RWPE2 (cell line): ENCODE measurements at places on chromosomes 6 and 20.

DNA sequence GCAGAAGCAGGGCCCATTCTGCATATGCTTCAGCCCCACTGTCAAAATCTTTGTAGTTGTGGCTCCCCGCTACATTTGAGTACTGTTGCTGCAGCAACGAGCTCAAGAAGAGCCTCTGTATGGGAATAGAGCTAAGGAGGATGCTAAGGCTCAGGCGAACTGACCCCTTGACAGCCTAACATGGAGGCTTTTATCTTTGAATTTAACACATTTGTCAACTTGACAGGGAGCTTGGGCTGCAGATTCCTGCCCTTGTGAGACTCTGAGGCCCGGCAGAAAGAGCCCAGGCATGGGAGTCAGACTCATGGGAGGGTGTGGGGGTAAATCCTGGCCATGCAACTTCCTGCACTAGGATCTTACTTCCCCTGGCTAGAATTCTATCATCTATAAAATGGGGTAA, 278.7 kb upstream of the CITED2 start:
- DNase-seq: no peak

DNA sequence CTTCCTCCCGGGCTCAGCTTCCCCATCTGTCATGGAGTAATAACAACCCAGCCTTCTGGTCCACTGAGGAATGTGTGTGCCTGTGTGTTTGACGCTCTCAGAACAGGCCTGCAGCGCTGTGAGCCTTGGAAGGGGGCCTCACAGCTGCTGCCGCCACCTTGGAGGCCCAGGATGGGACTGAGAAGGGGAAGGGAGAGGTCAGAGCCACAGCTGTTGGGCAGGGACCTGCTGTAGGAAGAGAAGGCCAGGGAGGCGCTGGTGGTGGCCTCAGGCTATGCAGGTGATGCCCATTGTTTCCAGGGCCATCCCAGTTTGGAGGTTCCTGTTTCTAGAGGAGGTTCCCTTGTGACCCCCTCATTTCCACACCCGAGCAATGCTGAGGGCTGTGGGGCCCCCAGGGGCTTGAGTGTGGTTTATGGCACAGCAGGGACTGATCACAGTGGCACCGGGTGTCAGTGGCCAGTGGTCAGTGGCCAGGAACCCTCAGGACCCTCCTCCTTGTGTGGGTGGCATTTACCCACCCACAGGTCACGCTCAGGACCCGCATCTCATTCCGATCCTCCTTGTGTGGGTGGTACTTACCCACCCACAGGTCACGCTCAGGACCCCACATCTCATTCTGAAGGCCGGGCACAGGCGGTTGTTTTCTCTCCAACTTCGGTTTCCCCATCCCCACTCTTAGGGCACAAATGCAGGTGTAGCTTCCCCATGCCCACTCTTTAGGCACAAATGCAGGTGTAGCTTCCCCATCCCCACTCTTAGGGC, 14.0 kb downstream of the TPD52L2 start:
- DNase-seq: peak; percentile 74

GRCh38 chr6:25053875-25054371, 118.2 kb upstream of the RIPOR2 start:
- no peak for DNase-seq

- DNase-seq: no peak
Observed at GRCh38 chr6:149026530-149026942, 279.7 kb downstream of the UST start.

DNA sequence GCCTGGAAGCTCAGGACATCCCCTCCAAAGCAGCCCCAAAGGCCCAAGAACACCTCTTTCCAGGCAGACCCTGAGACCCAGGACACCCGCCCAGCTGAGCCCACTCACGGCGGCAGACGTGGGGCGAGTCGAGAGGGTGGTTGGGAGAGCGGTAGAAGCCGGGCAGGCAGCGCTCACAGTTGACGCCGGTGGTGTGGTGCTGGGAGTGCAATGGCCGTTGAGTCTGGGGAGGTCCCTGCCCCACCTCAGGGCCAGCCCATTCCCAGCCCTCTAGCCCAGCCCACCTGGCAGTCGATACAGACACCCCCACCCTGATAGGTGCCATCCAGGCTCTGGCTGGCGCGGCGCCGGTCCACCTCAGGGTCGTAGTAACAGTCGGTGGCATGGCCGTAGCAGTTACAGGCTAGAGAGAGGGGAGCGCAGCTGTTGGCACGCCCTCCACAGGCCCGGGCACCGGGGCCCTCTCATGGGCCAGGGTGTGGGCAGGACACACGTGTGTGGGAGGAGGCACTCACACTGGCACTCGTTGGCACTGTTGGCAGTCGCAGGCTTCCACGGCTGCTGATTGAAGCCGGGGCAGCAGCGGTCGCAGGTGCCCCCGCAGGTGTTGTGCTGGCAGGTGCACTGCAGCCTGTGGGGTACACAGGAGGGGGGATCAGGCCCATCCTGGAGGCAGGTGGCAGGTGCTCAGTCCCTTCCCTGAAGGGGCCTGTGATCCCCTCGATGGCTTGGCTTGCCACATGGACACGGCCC, 20.5 kb downstream of the LAMA5 start:
- DNase-seq: peak; percentile 91

- no peak for DNase-seq
Observed at GRCh38 chr6:14655201-14656061, 537.9 kb downstream of the CD83 start.

GRCh38 chr20:6665621-6666355, 101.7 kb upstream of the BMP2 start:
- DNase-seq: no peak

DNA sequence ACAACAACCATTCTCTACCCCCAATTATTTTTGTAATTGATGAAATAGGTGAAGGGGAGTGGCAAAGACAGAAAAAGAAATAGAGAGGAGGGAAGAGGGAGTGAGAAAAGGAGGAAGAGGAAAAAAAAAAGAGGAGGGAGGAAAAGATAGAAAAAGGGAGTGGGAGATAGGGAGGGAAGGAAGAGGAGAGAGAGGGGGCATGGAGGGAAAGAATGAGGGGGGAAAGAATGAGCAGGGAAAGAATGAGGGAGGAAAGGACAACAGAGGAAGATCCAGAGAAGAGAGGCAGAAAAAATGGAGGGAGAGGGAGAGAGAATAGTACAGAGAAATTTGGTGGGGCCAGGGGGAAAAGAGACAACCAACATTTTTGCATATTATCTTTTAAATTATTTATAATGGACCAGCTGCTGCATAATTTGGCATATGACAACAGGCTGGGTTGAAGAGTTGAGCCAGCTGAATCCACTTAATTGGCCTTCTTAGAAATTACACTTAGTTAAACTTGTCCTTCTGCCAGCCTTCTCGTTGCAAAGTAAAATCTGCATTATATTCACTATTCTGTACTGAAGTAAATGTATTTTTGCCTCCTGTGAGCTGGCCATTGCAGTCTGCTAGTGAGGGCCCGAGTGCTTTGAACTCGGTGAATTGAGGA, 101.0 kb downstream of the ARHGAP18 start:
- DNase-seq: no peak

DNA sequence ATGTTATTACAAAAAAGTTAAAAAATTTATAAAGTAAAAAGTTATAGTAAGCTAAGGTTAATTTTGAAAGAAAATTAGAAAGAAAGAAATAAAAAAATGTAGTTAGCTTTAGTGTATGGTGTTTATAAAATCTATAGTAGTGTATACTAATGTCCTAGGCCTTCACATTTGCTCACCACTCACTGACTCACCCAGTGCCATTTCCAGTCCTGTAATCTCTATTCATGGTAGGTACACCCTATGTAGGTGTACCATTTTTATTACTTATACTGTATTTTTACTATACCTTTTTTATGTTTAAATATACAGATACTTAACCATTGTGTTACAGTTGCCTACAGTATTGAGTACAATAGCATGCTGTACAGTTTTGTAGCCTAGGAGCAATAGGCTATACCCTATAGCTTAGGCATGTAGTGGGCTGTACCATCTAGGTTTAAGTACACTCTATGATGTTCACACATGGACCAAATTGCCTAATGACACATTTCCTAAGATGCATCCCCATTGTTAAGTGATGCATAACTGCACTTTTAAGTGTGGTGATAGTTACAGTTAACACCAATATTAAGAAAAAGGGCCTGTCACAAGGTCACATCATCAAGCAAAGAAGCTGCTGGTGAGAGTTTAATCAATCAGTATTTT, 8.0 kb downstream of the CD2AP start:
- no peak for DNase-seq

DNA sequence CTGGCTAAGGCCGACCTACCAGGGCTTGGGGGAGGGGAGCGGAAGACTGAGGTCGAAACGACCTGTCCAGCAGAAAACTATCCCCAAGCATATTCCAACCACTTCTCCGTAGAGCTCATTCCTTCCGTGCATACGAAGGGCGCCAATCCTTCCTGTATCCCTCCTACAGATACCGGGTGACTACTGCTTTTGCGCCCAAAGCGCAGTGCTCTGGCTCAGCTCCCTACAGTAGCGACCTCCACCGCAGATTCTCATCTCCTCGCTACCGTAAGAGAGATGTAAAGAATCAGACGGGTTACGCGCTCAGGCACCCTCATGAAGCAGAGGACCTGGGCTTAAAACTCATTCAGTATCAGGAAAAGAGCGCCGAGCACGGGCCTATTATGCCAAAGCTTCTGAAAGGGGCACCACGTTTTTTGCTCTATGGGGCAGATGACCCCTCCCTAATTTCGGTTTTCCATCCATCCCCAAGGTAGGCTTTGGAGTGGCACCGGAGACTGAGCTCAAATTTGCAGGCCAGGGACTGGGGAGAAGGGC, 563 bp upstream of the NNAT start:
- peak; percentile 56 for DNase-seq

DNA sequence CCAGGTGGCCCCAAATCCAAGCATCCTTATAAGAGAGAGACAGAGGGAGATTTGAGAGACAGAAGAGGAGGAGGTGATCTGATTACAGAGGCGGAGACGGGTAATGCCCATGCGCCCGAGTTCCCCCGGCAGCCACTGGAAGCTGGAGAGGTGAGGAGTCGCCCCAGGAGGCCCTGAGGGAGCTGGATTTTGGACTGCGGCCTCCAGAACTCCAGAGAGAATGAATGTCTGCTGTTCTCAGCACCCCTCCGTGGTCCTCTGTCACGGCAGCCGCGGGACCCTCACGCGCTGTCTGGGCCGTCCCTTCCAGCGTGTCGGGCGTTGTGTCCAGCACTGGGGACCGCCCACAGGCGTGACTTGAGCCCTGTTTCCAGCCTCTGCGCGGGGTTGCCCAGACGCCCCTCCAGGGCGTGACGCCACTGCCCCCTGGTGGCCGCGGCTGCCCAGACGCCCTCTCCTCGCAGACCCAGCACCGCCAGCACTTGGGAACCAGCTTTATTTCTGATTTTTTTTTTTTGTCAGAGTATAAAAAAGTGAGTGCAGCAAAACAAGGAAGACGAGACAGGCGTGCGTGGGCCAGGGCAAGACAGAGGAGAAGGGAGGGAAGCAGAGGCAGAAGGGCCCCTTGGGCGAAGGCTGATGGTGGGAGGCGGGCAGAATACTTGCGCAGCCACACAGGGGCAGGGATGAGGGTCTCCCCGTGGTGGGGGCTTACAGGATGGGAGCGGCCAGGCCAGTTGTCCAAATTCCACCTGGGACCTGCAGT, 4.1 kb upstream of the ZNF512B start:
- peak; percentile 95 for DNase-seq

- peak; percentile 80 for DNase-seq
Observed at GRCh38 chr20:16574656-16575355, 1.6 kb upstream of the KIF16B start.

DNA sequence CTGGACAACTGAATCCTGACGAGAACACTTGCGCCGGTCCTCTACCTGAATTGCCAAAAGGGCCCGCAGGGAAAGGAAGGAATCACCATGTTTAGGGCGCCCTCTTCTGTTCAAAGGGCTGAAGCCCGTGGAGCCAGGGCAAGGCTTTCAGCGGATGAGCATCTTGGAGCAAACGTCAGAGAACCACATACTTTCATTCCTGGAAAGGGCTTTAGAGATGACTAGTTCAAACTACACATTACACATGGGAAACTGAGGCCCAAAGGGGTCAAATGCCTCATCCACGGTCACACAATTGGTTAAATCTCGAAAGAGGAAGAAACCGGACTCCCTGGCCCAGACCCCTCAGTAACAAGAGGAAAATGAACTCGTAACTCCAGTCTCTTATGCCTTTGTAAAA, 11.5 kb upstream of the ZNF133 start:
- no peak for DNase-seq

DNA sequence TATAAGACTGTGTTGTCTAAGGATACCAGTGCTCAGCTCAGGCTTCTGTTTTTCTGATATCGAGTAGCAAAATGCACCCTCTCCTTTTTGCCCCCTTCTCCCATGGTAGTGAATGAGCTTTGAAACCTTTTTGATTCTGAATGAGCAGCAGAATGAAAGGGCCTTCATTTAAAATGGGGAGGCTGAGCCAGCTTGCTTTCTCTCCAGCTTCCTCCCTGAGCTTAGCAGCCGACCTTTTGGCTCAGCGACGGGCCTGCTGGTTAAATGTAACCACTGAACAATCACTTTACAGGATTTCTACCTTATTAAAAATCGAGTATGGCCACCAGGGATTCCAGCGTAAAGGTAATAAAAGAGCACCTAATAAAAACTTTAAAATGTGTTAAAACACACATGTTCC, 133.7 kb upstream of the SPACA1 start:
- DNase-seq: no peak

DNA sequence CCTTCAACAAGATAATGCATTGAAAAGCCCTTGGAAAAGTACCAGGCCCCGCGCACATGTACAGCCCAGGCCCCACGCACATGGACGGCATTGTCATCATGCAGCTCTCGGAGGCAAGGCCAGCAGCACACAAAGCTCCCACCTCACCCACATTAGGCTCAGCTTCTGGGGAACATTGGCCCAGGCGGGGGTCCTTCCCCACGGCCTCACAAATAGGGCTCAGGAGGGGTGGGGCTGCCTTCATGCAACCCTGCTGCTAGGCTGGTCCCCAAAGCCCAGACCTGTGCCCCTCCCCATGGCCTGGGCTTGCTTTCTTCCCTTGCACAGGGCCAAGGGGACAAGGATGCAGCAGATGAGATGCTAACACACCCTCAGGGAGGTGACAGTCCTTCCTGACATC, 26.7 kb downstream of the NPEPL1 start:
- peak; percentile 73 for DNase-seq

GRCh38 chr6:83247471-83247870, 54.3 kb downstream of the RWDD2A start:
- no peak for DNase-seq

- DNase-seq: no peak
Observed at GRCh38 chr6:63579937-63580703, 7.8 kb downstream of the LOC128125822 start.

DNA sequence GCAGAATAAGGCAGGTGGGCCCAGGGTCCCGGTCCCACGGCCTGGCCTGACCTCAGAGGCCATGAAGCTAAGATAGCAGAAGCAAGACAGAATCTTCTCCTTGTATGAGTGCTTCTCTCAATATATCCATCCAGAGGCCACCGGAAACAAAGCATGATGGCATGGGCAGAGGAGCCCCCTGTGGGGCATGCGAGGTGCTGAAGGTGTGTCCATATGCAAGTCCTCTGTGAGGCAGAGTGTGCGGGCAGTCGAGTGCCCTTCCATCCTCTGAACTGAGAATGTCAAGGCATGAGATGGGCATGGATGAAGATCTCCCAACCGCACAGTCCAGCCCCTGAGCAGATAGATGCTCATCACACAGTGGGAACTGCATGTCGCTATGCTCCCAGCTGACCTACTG, 9.8 kb upstream of the GGTLC1 start:
- no peak for DNase-seq

- no peak for DNase-seq
Observed at GRCh38 chr6:63487103-63487813, 85.0 kb upstream of the LOC128125822 start.
